ENCODE measurements at places on chromosomes 1 and 21.

DNA sequence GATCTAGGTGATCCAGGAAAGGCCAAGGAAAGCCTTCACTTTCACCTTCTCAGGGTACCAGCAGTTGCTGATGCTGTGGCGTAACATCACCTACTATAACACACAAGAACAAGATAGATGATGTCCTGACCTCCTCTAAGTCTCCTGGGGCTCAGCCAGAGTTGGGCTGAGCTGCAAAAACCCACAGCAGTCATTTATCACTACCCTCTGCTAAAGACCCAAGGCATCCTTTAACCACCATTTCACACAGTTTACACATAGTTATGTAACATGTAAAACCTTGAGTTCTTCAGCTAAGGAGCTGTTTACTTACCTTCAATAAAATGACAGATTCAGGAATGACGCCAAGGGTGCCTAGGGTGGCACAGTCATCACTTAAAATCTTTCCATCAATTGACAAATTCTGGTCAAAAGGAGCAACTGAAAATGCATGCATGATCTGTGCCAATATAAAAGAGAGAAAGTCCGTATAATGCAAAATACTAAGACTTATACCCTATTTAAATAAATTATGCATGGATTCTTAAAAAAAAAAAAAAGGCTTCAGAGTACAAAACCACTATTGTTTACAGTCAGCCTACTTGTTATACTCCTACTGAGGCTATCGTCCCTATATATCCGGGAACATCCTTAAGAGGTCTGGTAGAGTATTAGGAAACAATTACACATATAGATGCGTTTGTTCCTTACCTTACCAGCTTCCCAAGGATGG, 20.7 kb upstream of the RAP1GAP start:
- DNase-seq = no peak

- DNase-seq = no peak
Observed at GRCh38 chr1:241485145-241485544, 34.4 kb downstream of the FH start.

DNA sequence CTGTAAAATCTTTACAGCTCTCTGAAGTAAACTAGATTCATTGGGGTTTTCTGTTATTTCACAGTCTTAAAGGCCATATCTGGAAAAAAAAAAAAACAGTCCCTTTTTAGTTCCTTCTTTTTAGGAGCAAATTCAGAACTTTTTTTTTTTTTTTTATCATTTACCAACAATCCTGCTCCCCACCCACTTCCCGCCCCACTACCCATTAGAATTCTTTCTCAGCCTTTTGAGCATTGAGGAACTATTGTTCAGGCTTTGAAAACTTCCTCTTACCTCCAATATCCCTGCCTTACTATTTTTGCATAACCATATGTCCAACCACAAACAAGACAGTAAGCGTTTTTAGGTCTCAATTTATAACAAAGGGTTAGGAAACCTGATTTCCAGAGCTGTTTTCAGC, 330.1 kb downstream of the PLPP3 start:
- DNase-seq = no peak

DNA sequence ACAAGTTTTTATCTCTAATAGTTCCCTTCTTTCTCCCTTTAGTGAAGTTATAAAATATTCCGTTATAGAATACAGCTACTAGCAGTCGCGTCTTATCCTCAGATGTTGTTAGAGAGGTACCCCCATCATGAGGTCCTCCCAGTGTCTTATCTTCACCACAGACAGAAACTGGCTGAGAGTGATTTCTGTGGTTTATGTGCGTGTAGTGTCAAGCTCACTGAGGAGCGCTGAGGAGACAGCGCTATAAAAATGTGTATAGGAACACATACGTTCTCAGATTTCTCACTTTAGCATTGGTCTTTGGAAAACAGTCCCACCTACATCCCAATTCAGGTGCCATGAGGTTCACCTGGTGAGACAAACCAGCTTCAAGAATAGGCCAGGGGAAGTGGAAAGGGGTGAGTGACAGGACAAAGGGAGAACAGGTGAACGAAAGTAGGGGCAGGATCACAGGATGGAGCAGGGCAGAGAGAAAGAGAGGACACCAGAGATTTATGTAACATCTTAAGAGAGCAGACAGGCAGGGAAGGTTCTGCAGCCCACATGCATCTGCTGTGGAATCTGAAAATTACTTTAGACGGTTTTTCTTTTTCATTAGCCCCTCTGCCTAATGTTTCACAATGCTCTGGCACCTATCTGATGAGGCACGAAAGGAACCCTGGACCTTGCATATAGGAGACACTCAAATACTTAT, 2.7 kb upstream of the PLEKHO1 start:
- DNase-seq = no peak

DNA sequence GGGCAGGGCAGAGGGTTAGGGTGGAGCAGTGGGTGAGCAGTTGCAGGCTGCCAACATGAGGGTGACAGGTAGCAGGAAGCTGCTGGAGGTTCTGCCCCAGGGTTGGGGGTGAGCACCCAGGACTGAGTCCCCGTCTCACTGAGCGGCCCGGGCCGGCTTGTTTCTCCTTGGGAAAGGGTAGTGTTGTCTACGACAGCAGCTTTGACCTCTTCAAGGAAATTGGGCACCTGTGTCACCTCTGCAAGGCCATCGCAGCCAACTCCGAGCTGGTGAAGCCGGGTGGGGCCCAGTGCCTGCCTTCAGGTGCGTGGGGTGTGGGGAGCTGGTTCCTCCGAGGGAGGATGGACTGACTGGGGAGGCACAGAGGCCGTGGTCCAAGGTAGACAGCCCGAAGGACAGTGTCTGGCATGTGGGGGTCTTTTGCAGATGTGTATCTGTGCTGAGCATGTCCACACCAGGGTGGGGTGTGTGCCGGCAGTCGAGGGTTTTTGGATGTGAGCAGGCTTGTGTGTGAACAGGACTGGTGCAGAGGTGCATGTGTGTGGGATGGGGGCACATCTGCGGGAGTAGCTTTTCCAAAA, 51.9 kb downstream of the DISP3 start:
- DNase-seq = no peak

GRCh38 chr1:245694753-245695195, 540.0 kb downstream of the KIF26B start:
- no peak for DNase-seq

- DNase-seq = peak; percentile 44
Observed at GRCh38 chr1:69172003-69173000, 395.4 kb upstream of the LRRC7 start.

- peak; percentile 45 for DNase-seq
Observed at GRCh38 chr1:96473791-96474434, 247.7 kb upstream of the PTBP2 start.

DNA sequence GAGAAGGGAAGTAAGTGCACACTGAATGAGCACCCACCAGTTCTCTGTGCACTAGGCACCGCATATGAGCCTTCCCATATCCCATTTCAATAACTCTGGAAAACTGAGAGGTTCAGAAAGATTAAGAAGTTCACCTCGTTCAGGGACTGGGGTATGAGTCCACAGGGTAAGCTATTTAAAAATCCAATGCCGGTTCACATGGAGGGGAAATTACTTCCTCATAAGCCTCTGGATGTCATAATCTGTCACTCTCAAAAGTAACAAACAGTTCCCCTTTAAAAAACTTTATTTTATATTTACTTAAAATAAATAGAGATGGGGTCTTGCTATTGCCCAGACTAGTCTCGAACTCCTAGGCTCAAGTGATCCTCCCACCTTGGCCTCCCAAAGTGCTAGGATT, 1.9 kb downstream of the OR2B11 start:
- DNase-seq = no peak

DNA sequence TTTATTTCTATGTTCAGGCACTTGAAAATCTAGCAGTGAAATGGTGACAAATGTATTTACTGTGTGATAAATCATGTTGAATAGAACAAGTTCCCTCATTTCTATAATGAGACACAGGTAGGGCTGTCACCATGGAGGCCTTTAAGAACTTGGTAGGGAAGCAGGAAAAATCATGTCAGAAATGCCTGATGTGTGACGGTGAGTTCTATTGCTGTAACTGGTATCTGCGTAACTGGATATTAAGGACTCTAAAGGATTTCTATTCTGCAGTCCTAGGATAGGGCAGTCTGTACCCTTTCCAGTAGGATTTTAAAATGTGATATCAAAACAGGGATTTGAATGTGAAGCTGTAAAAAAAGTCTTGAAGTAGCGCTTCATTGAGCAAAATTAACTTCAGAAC, 15.5 kb downstream of the ACTN2 start:
- DNase-seq = no peak

DNA sequence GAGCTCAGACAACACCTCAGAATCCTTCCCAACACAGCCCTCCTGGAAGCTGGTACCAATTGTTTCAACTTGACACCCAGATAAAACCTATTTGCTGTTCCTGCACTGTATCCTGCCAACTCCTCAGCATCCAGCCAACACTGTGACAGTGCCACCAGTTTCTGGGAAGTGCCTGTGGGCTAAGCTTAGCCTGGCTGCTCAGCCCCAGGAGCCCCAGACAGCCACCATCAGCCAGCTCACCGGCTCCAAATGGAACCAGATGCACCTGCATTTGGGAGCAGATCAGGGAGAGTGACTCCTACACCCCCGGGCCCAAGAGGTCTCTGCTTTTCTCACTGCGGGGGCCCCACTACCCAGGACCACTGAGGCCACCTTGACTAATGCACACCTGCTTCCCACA, 24.9 kb downstream of the KCNN3 start:
- DNase-seq = no peak

DNA sequence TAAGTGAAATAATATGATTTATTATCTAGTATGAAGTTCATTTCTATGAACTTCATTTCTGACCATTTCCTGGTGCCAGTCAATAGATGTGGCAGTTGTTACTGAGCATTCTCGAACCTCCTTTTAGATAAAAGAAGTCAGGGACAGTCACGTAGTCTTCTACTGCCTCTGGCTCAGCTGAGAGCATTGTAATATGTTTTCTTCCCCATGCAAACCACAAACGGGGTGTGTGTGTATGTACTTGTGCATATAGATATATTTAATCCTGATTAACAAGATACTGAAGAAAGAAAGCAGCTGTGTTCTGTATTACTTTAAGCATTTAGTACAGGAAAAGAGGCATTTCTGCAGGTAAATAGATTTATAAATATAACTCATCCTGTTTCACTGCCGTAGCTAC, 21.6 kb downstream of the ZNF684 start:
- DNase-seq = no peak

DNA sequence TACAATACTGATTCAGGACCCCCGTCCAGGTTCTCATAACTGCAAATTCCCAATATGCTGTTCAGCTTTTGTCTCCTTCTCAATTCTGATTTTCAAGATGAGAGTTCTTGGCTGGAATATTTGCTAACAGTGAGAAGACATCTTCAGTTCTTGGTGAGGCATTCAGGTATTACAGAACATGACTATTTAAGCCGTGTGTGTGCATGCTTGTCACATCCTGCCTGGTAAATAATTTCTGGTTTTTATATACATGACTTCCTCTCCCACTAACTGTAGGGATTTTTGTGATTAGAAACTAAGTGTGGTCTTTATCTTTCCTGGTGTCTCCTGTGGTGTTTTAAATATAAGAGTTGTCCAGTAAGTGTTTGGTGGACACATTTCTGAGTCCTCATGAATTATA, 10.2 kb upstream of the SLC19A2 start:
- no peak for DNase-seq

Data from fibroblast of pulmonary artery (primary cell).